Dorsolateral prefrontal cortex (tissue), 122 donors: ENCODE measurements at places on chromosomes 1 and 21.
A peak's percentile ranks its signal among the peaks of the same experiment; 100 is the strongest.

GRCh38 chr1:36107394-36107793 lies 17.6 kb downstream of the COL8A2 start:
- DNase-seq: no peak

DNA sequence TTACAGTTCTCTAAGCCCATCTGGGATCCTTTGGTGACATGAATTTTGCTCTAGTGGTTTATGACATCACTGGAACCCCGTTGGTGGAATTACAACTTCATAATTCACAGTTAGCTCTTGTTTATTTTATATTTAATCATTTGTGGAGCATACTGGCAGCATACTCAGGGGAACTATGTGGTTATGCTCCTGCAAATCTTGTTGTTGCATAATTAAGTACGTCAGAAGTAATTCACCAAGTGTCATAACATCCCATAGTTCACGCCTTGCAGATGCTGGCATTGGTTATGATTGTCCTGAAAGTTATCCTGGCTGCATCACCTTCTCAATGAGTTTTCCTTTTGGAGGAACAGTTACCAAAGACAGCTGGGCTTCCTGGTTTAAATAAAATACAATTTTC lies 16.5 kb downstream of the PRRX1 start:
- no peak for DNase-seq

- no peak for DNase-seq
These were observed 160.5 kb upstream of the HMCN1 start for GRCh38 chr1:185573677-185574076.

DNA sequence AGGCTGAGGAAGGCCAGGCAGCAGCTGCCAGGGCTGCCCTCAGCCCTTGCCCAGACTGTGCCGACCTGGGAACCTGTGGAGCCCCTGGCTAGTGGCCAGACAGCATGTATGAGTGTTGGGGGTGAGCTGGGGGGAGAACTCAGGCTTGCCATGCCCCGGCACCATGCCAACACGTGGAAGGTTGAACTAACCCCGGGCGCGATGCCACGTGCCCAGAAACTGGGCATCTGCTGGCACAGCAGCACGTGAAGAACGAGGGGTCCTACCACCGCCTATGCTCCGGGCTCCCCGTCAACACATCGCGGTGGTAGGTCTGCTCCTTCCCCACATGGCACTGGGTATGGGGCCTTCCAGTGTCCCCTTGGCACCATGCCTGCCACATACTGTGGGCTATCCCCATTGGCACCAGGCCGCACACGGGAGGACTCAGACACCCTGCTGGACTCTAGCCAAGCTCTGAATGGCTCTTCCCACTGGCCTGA lies 68.7 kb downstream of the CASZ1 start:
- no peak for DNase-seq

DNA sequence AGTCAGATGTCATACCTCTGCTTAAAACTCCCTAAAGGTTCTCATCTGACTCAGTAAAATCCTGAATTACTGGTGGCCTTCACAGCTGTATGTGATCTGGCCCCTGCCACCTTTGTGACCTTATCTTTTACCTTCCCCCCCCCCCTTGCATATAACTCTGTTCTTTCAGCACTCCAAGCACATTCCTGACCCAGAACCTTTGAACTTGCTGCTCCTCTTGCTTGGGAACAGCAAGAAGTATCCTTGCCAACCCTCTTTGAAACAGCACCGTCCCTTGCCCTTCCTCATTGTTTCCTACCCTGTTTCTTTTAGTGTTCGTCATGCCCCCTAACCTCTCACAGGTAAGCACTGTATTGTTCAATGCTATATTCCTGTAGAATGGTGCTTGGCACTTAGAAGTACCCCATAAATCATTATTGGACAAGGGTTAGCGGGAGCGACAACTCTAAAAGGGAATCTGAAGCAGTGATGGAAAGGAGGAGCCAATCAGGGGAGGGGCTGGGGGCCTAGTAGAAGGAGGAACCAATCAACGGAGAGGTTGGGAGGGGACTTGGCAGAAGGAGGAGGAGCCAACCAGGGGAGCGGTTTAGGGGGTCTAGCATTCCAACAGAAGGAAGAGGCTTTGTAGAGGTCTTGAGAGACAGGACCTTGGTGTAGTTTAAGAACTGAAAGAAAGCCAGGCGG lies 13.9 kb downstream of the CACHD1 start:
- no peak for DNase-seq

DNA sequence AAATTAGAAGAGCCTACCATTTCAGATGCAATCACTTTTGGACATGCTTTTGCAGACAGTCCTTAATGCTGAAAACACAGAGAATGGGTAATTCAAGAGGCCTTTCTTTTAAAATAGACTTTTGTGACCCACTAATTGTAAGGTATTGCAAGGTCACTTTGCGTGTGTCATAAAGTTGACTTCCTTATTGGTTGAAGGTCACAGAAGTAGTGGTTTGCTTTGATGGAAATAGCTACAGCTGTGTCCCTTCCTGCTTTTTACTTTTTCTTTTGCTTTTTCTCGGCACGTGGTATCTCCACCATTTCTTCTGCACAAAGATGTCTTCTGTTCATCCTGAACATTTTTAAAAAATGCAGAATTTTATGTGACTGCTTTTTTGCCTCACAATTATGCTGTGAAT lies 146.8 kb downstream of the DYRK1A start:
- DNase-seq: no peak

GRCh38 chr1:92975551-92976232 lies 14.4 kb upstream of the DIPK1A start:
- no peak for DNase-seq

- peak; percentile 61 for DNase-seq
These were observed 58.9 kb upstream of the CTTNBP2NL start for GRCh38 chr1:112337028-112337531.

GRCh38 chr1:84377480-84378095 lies 20.7 kb upstream of the DNASE2B start:
- no peak for DNase-seq

DNA sequence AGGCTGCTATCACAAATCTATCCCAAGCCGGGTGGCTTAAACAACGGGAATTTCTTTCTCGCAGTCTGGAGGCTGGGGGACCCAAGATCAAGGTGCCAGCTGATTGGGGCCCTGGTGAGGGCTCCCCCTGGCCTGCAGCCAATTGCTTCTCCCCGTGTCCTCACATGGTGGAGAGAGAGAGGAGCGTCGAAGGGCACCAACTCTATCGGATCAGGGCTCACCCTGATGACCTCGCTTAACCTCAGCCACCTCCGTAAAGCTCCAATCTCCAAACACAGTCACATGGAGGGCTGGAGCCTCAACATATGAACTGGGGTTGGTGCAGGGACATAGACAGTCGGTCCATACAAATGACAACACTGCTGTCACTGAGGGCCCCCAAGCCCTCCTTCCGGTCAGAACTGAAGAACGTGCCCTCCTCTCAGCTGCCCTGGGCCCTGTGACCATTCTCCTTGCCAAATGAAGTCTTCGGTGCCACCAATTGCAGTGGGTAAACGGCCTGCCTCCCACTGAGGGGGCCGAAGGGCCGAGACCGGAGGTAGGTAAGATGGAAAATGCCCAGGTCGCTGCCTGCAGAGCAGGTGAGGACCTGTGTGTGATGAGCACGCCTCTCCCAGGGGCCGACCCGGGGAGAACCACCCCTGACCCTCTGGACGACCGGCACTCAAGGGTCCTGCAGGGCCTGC lies 211.0 kb downstream of the TOMM20 start:
- DNase-seq: no peak

- no peak for DNase-seq
These were observed 1434.5 kb downstream of the KCNT2 start for GRCh38 chr1:195173753-195174152.

- no peak for DNase-seq
These were observed 1.8 kb downstream of the AGL start for GRCh38 chr1:99851850-99852454.

- no peak for DNase-seq
These were observed 28.1 kb downstream of the SLC5A9 start for GRCh38 chr1:48250572-48250971.

DNA sequence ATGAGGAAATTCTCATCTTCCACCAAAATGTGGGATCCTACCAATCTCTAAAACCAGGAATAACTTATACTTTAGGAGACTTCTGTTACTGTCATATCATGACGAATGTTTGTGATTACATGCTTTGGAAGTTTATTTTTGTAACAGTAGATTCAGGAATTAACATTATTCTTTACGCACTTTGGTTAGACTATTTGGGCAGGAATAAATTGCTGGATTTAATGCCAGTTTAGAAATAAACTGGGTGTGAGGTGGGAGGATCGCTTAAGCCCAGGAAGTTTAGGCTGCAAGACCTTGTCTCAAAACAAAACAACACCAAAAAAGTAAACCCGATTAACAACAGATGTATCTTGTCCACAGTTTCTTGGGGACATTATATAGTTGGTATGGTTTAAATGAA lies 52.1 kb downstream of the MIGA1 start:
- no peak for DNase-seq

GRCh38 chr1:38585460-38585859 lies 274.1 kb downstream of the RRAGC start:
- no peak for DNase-seq

GRCh38 chr1:76281306-76281705 lies 206.8 kb downstream of the ST6GALNAC3 start:
- DNase-seq: peak; percentile 75

DNA sequence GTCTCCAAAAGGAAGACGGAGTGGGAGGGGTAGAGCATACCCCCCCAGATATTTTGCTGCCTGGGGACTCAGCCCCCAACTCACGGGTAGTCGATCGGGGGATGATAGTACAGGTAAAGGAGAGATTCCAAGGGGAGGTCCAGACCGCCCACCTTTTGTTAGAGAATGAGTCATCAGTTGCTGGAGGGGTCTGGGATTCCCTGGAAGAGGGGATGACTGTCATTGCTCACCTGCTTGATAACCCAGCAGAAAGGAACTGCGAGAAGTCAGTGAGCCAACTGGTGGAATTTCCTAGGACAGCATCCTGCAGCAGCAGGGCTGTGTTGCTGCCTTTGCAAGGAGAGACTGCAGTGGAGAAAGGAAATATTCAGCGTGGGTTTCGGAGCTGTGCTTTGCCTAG lies 64.4 kb downstream of the MACF1 start:
- no peak for DNase-seq

- DNase-seq: no peak
These were observed 62.1 kb downstream of the LRRN2 start for GRCh38 chr1:204623365-204623893.

DNA sequence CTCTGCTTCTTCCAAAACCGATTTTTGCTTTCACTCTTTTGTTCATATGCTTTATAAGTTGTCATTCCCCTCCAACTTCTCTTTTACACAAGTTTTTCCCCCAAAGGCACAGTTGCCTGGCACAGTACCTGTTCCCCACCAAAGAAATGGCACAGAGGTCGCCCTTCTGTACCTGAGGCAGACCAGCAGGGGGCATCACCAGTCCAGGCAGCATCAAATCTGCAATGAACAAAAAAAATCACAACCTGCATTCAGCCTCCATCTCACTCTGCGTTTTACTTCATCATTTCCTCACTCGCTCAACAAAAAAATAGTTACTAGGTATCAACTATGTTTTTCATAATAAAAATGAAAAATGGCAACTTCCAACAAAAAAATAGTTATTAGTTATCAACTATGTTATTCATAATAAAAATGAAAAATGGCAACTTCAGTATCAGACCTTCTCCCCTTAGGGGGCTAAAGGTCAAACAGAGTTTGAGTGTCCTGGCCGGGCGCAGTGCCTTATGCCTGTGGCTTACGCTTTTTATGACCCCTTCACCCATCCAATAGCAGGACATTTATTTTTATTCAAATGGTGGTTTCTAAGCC lies 4.1 kb downstream of the EIF2D start:
- DNase-seq: no peak

- DNase-seq: no peak
These were observed 675.1 kb upstream of the CXADR start for GRCh38 chr21:16837721-16838120.
